ENCODE measurements at places on chromosomes 11 and 22.

DNA sequence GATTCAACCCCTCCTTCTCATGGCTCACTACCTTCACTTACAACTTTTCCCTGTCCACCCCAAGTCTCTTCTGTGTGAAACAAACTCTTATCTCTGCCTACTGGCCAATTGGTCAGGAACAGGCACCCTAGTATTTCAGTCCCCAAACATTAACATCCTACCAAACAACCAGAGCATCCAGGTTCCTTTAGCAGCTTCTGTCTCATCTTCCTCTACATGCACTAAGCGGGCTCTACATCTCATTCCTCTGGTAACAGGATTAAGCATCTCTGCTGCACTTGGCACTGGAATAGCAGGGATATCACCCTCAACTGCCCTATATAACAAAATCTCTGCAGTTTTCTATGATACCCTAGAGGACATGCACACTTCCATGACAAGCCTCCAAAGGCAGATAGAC is 116.2 kb downstream of the JRKL start:
- no peak for DNase-seq

DNA sequence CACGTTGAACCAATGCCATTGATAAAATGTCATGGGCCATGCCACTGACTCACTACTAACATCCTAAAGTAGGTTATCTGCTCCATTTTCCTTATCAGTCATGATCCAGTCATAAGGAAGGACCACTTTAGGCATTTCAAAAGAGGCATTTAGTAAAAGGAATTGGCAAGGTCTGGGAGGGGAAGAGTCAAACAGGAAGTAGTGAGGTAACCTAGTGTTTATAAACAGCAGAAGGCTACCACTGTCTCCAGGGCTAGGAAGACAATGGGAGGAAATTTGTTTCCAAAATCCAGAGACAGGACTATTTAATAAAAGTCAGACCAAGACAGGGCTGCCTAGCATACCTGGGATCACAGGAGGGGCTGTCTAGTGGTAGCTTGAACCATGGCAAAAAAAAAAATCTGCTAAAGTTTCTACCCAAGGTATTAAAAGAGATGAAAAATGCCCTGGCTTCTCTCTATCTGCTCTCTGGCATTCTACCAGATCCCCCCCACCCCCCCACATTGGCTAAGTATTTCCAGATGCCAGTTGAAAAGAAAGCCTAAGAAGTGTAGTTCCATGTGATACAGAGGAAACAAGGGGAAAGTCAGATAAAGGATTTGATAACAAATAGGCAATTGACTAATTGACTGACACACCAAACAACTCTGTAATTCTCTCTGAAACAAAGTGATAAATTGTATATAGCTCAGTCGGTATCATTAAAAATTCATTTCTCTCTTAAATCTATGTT is 50.4 kb upstream of the C11orf87 start:
- no peak for DNase-seq

GRCh38 chr22:36863979-36864378 is 3.2 kb downstream of the NCF4 start:
- no peak for DNase-seq

- DNase-seq: no peak
Measured at GRCh38 chr11:121159741-121160140, 58.7 kb downstream of the TECTA start.

GRCh38 chr22:25567251-25567675 is 2.8 kb downstream of the GRK3 start:
- DNase-seq: no peak

DNA sequence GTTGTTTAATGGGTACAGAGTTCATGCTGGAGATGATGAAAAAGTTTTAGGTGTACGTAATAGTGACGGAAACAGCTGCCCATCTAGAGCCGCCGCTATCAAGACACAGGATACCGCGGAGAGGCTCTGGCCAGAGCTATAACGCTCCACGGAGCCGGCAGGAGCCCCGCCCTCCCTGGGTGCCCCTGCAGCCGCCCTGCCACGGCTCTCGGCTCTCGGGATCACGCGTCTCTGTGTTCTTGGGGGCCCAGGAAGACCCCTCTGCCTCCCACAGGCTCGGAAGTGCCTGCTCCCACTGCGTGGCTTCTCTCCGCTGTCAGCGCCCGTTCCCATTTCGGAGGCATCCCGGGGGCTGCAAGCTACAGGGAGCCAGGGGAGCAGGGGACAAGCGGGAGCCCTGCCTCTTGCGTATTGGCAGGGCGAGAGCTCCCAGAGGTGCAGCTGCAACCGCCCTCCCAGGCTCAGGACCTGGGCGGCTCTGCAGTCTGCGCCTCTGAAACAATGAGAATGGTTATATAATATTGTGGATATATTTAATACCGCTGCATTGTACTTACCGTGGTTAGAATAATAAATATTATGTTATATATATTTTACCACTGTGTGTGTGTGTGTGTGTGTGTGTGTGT is 13.7 kb downstream of the GLYATL2 start:
- no peak for DNase-seq

DNA sequence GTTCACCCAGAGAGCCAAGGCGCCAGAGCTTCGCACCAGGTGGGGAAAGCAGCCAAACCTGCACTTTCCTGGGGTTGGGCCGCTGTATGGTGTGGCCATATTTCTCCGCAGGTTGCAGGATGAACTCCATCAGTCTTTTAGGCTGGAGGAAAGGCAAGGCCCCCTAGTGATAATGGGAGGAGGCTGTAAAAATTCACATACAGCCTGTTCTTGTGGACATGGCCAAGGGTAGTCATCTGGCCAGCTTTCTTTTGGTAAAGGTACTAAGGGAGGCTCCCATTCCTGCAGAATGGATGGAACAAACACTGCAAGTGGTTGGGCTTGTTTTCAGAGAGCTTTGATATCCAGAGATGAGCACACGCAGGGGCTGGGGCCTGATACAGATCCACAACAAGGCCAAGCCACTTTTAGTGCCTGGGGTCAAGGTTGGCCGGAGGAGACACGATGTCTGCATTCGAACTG is 29.6 kb downstream of the C22orf31 start:
- DNase-seq: no peak

DNA sequence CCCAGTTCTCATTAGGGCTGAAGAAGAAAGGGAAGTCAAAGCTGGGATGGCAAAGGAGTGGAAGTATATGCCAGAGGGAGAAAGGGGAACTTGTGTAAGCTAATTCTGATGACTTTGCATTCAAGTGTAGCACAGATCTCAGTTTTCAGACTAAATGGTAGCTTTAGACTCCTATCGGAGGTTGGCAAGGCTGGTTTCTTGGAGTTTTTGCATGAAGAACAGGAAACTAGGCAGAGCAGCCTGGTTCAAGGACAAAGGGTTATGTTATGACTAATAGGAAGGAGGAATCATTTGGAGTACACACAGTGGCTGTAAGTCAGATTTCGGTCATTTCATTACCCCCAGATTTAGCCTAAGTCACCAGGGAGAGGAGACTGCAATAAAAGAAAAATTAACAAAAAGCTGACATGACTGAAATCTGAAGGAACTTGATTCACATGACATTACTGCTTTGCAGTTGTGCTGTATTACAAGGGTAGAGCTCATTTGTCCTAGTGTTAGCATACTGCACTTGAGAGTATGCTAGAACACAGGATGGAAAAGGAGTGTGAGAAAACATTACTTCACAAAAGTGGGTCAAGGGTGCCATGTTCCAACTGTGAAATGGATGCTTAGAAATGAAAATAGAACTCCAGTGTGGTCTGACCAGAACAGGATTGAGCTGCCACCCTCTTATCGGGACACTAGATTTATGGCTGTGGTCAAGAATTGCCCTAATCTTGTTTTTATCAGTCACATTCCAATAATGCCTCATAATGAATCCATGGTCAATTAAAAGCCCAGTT is 23.6 kb downstream of the ADM start:
- no peak for DNase-seq

DNA sequence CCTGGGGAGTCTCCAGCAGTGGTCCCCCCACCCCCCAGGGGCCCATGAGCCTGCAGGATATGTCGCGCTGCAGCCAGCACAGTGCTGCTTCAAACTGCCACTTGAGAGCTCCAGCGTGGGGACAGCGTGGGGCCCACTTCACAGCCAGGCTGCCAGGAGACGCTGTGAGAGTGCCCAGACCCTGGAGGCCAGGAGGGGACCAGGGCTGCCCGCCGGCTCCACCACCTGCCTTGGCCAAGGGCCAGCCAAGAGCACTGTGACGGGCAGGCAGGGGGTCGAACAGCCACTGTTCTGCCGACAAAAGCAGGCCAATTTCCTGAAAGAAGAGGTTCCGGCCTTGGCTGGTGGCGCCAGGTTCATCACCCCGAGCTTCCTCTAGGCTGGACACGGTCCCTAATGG is 60.2 kb downstream of the FLRT1 start:
- DNase-seq: no peak

GRCh38 chr22:39250838-39251237 is 6.1 kb upstream of the PDGFB start:
- no peak for DNase-seq

GRCh38 chr11:114262681-114263512 is 33.3 kb upstream of the NNMT start:
- no peak for DNase-seq

Measured in activated CD4-positive, alpha-beta T cell treated with anti-CD3 and anti-CD28 coated beads, Interleukin-2, amount 50 U/mL, for 4 hours (primary cell).